Naive thymus-derived CD4-positive, alpha-beta T cell (primary cell): ENCODE measurements at places on chromosomes 2 and 18.

- no peak for DNase-seq
Measured at GRCh38 chr2:203328760-203329540, 756 bp downstream of the ABI2 start.

DNA sequence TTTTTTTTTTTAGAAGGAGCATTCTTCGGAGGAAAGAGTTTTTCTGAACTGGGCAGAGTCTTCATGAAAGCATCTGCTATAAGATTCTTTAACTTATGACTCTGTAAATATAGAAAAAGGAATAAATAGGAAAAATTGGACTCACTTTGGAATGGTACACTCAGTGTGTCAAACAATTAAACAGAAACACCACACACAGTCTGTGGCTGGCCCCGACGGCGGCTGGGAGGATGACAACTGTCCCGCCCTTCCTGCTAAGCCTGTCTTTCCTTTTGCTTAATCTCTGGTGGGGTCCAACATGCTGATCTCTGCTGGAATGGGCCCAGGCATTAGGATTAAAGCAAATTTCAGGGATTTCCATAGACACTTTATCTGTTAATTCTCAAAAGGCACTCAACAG lies 12.5 kb upstream of the RAB31 start:
- no peak for DNase-seq

- no peak for DNase-seq
Measured at GRCh38 chr18:61869636-61870035, 23.2 kb downstream of the RNF152 start.

DNA sequence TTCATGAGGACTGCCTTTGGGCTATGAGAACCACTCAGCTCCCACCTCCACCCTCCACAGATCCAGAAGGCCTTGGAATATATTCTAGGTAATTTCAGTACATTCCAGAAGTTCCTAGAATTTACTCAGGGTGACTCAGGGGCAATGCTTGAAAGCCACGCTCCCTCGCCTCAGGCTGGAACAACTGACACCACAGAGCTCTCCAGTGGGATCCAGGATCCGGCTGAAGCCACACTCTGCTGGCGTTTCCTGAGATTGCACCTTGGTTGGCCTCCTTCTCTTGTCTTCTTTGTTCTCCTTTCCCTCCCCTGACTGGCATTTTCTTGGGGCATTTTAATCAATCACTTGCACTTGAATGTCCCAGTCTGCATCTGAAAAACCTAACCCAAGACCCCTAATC lies 92.6 kb upstream of the KCNE4 start:
- DNase-seq = no peak

DNA sequence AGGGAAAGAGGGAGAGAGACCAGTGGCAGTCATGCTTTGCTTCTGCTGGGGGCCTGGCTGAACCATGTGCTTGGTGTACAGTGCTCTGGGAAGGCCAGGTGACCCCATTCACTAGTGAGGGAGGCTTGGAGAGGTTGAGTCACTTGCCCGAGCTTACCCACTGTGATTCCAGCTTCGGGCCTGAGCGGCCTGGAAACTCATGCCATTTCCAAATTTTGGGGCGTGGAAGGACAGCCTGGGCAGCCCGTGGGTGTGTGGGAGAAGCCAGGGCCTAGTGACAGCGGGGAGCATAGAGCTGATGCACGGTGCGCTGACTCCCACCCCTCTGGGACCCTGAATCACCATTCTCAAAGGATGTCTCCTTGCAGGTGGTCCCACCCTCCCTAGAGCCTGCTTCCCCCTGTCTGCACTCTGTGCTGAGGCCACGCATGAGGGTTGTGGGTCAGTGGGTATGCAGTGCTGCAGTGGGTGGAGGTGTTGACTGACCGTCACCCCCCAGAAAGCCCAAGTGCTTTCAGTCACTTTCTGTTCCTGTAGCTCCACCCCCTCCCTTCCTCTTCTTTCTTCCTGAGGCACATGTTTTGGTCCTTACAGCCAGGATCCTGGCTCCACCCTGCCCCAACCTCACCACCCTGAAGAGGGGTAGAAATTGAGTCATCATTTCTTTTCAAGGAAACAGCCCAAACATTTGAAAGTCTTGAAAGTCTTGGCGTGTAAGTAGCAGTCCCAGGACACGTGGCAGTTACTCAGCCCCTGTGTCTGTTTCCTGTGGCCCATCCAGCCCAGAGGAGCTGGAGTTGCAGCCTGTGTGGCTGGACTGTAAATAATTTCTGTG lies 69.3 kb upstream of the MCFD2 start:
- no peak for DNase-seq

GRCh38 chr2:225318440-225318839 lies 81.1 kb upstream of the NYAP2 start:
- no peak for DNase-seq

- DNase-seq = no peak
Measured at GRCh38 chr2:239963646-239964205, 61.4 kb downstream of the NDUFA10 start.

DNA sequence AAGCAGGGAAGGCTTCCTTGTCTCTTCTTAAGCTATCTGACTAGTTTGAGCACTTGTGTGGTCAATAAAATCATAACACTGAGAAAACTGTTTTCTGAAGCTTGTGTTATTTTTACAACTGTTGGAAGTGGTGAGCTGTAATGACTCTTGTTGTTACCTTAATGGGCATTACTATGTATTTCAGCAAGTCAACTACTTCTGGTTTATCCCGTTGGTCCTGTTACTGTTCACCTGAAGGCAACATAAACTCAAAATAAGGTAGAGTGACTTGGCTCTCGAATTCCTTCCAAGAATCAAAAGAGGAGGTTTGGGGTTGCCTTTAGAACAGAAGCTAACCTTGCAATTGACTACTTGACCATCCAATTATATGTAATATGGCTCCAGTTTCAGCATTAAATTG lies 23.2 kb upstream of the FIGN start:
- DNase-seq = no peak

GRCh38 chr2:5021136-5021535 lies 671.0 kb upstream of the SOX11 start:
- DNase-seq = no peak

DNA sequence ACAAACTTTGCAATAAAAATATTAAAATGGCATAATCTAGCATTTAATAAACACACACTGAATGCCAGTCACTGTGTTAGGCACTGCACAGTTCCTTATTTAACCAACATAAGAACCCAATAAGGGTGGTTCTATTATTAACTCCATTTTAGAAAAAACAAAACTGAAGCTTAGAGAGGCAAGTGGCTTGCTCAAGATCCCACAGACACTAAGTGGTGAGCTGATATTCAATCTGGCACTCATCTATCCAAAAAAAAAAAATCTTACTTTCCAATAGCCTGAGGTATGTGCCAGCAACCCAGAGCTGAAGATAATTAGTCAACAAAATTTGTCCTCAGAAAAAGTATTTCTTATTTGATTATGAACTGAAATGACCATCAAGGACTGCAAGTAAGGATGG lies 799 bp downstream of the CYTIP start:
- DNase-seq = no peak
